ENCODE measurements at places on chromosomes 3 and 15.
A peak's percentile ranks its signal among the peaks of the same experiment; 100 is the strongest.

- peak; percentile 63 for DNase-seq
These were observed 48.1 kb upstream of the FRMD4B start for GRCh38 chr3:69433969-69434325.

DNA sequence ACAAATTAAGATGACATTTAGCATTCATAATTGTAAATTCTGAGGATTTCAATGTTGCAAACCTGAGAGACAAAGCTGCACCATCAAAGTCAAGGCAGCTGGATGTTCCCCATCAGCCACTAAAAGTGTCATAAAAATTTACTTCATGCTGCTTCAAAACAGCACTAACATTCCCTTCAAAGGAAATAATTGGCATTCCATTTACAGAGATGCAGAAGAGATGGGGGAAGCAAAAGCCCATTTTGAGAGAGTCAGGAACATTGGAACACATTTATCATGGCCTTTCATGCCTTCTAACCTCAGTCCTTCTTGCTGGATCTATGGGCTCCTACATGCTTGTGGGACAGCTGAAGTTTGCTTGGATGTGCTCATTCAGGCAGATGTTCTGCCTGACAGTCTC, 6.4 kb upstream of the TMEM158 start:
- DNase-seq: no peak

GRCh38 chr15:88450125-88450798, 16.9 kb downstream of the MRPL46 start:
- no peak for DNase-seq

GRCh38 chr15:66608881-66609280, 43.1 kb upstream of the LCTL start:
- DNase-seq: no peak

Data from hematopoietic multipotent progenitor cell (in vitro differentiated cells).